ENCODE measurements at places on chromosomes 5 and 9. TPM values are rescaled to one million over a fixed set of nuclear protein-coding genes. Genes with fewer than 3 reads are reported as not detected.

Gene AQP3
- total RNA-seq, result 225 TPM

Gene GNPDA1
- 9.5 TPM for total RNA-seq

Gene HDHD3
- 14.6 TPM for total RNA-seq

Gene PCDHA1
- not detected for total RNA-seq

Gene CORO2A
- 13.9 TPM for total RNA-seq

Gene AGXT2
- not detected for total RNA-seq

Gene PCDHGA12
- total RNA-seq, result not detected

Gene CYLC2
- not detected for total RNA-seq

Gene PRDM9
- total RNA-seq, result not detected

DNA sequence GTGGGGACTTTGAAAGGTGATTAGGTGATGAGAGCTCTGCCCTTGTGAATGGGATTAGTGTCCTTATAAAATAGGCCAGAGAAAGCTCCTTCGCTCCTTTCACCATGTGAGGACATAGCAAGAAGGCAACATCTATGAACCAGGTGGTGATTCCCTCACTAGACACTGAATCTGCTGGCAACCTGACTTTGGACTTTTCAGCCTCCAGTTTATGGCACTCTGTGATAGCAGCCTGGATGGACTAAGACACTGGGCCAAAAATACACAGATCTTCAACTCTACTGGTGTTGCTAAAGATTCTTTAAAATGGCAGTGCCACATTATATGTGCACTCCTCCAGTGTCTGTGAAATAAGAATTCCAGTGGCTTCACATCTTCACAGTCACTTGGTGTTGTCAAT is 41.2 kb upstream of the COL15A1 start:
- no peak for DNase-seq

DNA sequence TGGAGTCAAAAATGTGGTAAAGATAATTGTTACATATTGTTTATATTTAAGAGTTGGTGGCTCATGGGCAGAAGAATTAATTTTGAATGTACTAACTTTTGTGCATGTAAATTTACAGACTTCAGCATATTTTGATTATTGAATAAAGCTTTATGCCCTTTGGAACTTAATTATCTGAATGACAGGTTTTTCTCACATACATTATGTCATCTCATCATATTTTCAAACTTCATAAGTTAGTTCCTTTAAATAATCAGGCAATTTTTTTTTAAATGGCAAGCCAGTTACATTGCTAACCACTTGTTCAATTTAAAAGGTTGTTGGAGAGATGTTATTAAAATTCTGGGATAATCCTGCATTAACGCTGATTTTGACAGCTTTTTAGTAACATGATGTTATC is 184.6 kb upstream of the EDIL3 start:
- no peak for DNase-seq

DNA sequence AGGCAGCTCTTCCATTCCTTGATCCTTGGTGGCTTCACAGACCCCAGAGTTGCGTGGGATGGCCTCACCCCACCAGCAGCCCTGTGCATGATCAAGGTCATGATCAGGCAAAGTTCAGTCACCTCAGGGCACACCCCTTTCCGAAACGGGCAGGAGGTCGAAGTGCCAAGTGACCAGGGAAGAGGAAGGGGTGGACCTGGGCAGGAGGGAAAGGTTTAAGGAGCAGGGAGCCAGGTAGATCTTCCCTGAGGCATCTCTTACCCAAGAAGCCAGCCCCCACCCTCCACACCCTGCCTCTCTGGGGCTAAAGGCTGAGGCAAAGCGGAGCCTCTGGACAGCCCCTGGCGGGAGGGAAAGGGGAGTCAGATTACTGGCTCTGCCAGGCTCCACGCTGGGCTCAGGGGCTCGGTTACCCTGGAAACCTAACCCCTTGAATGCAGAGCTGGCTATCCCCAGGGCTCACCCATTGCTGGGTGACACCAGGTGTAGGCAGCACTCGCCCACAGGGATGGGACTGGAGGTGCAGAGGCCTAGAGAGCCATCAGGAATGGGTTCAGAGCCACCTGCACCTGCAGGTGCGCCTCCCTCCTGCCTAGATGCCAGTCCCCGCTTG is 3.6 kb downstream of the MGAT4B start:
- no peak for DNase-seq

DNA sequence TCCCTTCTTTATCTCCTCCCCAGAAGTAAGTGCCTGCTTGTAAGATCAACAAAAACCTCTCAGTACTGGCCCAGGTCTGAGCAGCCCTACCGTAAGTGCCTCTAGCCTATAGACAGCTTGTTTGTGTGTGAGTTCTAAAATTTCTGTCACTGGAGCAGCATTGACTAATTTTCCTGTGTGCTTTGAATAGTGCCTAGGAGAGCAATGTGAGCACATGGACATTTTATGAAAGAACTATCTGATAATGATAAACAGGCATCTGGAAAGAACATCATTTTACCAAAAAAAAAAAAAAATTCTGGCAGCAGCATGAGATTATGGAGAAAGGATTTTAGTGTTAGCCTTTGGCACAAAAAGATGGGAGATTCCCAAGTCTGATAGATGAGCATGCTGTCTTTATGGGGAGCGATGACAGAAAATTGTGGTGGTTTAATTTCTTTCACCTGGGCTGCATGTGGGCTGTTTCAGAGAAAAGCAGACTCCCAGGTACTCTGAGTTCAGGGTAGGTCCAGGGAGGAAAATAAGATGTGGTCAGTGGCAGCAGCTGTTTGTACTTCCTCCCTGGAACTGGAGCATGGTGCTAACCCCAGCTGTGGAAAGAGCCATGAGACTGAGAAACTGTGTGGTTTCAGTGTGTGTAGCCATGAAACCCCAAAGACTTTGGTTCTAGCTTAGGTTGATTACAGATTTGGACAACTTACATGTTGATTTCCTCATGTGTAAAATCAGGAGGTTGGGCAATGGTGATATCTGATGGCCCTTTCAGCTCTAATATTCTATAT is 419.9 kb downstream of the NTRK2 start:
- no peak for DNase-seq

DNA sequence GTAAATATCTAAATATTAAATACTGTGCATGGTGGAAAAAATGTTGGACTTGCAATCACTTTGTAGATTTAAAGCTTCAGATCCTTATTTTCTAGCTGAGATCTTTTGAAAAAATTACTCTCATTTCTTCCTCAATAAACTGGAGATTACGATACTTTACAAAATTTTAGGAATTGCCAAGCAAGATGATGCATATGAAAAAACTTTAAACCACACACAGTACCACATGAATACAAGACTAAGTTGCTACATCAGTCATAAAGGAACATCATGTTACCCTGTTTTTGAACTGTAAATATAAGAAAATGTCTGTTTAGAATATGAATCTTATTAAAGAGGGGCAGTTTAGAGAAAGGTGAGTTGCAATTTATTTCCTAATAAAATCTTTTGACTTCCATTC is 703.6 kb upstream of the NUDT12 start:
- DNase-seq, result no peak

DNA sequence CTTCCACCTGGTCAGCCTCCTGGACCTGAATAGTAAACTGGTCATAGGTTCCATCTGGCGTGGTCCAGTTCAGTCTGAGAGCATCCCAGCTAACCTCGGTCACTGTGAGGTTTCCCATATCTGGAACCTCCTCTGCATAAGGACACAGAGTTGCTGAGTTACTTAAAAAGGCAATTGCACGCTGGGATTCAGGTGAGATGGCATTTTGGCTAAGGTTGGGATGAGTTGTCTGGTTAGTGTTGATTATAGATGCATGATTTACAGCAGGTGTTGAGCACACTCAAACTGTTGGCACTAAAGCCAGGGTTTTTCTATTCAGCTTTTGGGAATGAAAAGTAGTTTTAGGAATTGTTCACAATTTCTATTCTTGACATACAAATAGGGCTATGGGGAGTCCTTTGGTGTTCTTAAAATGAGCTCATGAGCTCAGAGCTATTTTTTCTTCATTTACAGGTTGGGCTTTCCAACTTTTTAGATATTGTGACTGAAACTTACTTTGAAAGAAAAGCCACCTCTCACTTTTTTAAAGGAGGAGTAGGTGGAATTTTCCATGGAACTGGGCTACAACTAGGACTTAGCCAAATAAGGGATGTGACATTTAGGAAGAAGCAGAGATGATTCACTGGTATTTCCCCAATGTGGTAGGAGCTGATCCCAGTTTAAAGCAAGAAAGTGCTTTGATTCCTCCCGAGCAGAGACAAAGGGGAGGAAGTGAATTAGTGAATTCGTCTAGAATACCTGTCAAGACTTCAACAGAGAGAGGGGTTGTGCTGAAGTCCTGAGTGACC is 54.7 kb downstream of the TNC start:
- no peak for DNase-seq

GRCh38 chr5:125372694-125373631 is 626.5 kb upstream of the ZNF608 start:
- no peak for DNase-seq

All from T-helper 17 cell (primary cell).